ENCODE measurements at places on chromosomes 7 and 10. TPM values are rescaled to one million over a fixed set of nuclear protein-coding genes. Genes with fewer than 3 reads are reported as not detected.

Gene ABCC2
- total RNA-seq, result 0.46 TPM

Gene MYL10
- total RNA-seq, result 0.50 TPM

Gene IGFBP3
- total RNA-seq, result 10.0 TPM

Gene EBLN1
- total RNA-seq, result not detected

Gene SNX10
- 9.6 TPM for total RNA-seq

- no peak for DNase-seq
Observed at GRCh38 chr10:72173619-72174296, 42.1 kb upstream of the ANAPC16 start.

- DNase-seq, result no peak
Observed at GRCh38 chr7:34991938-34992840, 45.1 kb downstream of the DPY19L1 start.

GRCh38 chr10:59984415-59984814, 78.1 kb upstream of the CCDC6 start:
- no peak for DNase-seq

DNA sequence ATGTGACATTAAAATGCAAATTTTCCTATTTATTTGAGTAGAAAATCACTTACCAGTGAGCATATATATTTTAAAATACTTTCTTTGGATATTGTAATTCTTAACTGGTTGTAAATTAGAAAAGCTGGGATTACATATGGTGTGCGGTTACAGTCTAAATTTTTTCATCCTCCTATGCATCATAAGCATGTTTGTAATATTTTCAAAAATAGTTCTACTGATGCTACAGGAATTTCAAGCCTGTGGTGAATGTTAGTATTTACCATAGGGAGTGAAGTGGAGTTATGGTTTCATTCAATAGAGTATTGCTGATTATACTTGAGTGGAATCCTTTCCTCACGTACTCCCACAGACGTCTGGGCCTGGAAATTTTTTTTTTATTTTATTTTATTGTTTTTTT, 34.6 kb upstream of the ST7 start:
- no peak for DNase-seq

DNA sequence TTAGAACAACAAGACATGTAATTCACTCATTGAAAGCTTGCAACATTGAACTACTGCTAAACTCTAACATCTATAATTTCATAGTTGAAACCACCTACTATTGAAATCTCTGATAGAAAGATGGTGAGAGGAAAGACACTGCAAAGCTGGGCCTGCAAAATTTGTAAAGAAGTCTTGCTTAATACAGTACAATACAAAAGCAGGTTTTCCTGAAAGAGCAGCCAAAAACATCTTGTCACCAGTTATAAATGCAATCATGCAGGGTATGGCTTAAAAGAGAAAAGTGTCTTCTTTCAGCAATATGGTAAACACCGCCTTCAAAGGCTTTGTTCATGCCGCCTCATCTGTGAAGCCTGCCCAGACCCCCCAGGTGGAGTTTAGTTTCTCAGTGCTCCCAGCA, 109.2 kb downstream of the ANK3 start:
- DNase-seq, result no peak

DNA sequence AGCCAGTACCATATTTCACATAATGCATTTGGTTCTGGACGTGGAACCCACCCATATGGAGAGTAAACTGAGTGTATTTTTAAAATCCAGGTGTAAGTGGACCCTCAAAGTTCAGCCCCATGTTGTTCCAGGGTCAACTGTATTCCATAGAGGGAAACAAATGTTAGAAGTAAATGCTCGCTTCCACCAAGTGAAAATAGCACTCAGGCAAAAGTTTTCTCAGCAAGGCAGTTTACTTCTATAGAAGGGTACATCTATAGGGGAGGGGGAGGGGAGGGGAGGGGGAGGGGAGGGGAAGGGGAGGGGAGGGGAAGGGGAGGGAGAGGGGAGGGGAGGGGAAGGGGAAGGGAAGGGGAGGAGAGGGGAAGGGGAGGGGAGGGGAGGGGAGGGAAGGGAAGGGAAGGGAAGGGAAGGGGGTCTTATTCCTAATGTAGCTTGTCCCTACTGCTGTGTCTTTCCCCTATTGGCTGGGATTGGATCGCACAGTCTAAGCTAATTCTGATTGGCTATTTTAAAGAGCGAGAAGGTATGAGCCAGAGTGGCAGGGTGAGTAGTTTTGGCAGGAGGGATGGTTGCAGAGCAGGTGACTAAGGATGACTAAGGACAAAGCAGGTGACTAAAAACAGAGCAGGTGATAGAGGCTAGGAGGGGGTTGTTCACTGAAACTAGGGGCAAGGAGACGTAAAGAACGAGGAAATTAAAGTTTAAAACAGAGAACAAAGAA, 29.1 kb downstream of the GARIN1A start:
- DNase-seq, result peak; percentile 86

DNA sequence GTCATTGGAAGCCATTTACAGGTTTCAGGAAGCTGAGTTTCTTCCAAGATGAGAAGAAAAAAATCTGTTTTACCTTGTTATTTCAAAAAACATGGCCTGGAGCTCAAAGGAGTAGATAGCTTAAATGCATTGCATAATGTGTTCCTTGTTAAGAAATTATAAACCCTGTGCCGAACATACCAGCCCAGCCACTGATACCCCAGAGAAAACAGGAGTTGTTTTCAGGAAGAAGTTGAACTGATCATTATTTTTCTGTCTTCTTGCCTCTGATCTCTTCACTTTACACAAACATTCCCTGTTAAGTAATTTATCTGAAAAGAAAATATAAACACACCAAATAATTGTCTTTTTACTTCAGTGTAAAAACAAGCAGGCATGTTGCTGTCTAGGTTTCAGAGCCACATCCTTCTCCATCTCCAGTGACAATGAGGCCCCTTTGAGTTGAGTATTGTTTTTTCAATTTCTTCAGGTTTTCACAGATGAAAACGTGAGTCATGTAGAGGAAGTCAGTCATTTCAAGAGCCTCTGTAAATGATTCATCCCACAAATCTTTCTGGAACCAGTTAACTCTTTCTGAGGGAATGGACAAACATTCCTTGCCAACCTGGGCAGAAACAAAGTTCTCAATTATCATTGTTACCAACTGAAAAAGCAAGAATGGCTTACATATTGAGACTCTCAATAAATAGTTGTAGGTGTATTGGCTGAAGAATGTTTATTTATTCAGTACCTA, 244.2 kb downstream of the IPMK start:
- no peak for DNase-seq

- DNase-seq, result no peak
Observed at GRCh38 chr10:119496273-119496672, 46.2 kb downstream of the RGS10 start.

Measured in H9 (cell line).